ENCODE measurements at places on chromosomes 1 and 21. TPM values are rescaled to one million over a fixed set of nuclear protein-coding genes. Genes with fewer than 3 reads are reported as not detected.

Gene RGS16
- total RNA-seq, result 17.5 TPM

Gene AKR7A3
- 0.34 TPM for total RNA-seq

Gene SAMD13
- total RNA-seq, result 1.7 TPM

Gene NAV1
- total RNA-seq, result 11.0 TPM

Gene ATP6V1G3
- total RNA-seq, result not detected

Gene AK4
- 5.4 TPM for total RNA-seq

Gene TRIM17
- total RNA-seq, result not detected

Gene MNDA
- 1.8 TPM for total RNA-seq

Gene S100A8
- total RNA-seq, result 32.1 TPM

Gene TNNI3K
- 0.84 TPM for total RNA-seq

Gene NBPF14
- total RNA-seq, result 9.7 TPM

DNA sequence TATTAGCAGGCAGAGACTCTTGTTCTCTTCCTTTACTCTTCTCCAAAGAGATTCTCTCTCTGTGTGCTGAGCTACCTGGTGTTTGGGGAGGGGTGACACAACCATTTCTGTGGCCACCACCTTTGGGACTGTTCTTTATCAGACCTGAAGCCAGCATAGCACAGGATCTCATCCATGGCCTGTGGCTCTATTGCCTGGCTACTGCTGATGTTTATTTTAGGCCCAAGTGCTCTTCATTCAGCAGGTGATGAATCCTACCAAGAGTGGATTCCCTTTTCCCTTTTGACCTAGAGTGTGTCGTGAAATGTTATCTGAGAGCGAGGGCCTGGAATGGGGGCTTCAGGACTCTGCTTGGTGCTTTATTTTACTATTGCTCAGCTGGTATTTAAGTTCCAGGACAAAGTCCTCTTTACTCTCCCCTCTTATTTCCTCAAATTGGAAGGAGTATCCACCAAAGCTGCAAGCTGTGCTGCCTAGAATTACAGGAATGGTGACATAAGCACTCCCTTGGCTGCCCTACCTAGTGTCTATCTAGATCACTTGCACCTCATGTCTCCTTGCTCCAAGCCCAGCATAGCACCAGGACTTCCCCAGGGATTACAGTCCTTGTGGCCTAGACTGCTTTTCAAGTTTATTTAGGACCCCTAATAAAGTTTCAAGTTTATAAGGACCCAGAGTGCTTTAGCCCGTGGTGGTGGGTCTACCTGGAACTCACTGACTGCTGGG is 94.7 kb upstream of the GPR52 start:
- no peak for DNase-seq
- H3K4me1 ChIP-seq, result no peaks in the 10 kb centered on the region
- H3K27ac ChIP-seq, result no peak overlapping the region
- H3K4me3 ChIP-seq, result no peak overlapping the region
- no peaks in the 10 kb centered on the region for H3K36me3 ChIP-seq
- H3K27me3 ChIP-seq, result no peaks in the 10 kb centered on the region

- H3K4me1 ChIP-seq, result no peaks in the 10 kb centered on the region
- H3K36me3 ChIP-seq, result no peaks in the 10 kb centered on the region
- H3K4me3 ChIP-seq, result no peak overlapping the region
- H3K27ac ChIP-seq, result no peak overlapping the region
- peaks cover 44% of the 10 kb centered on the region for H3K27me3 ChIP-seq
- peak; percentile 8 for DNase-seq
Measured at GRCh38 chr21:45454060-45454925, 49.3 kb downstream of the COL18A1 start.

DNA sequence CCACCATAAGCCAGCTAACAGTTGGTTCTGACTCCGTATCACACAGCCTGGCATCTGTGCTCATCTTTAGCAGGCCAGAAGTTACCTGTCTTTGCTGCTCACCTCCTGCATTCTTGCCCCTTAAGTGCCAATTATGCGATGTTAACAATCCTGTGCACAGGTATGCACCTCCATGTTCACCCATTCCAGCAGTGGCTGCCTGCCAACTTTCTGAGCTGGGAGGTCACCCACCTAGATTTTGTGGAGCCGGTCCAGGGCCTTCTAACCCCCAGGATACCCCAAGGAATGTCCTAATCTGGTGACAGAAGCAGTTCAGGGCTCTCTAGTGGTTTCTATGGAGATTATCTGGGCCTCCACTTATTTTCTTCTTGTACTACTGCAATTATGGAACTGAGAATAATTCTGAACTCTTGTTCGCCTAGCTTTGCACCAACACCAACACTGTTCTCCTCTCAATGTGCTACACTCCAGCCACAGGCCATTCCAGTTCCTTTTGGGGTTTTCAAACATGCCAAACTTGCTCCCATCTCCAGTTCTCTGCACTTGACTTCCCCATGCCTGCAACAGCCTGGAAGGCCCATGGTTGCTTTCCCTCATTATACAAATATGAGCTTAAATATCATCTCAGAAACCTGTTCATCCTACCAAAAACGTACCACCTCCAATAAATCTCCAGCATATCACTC is 9.0 kb downstream of the BCAR3 start:
- peaks cover 5% of the 10 kb centered on the region for H3K36me3 ChIP-seq
- DNase-seq, result no peak
- peaks cover 50% of the 10 kb centered on the region for H3K4me1 ChIP-seq

DNA sequence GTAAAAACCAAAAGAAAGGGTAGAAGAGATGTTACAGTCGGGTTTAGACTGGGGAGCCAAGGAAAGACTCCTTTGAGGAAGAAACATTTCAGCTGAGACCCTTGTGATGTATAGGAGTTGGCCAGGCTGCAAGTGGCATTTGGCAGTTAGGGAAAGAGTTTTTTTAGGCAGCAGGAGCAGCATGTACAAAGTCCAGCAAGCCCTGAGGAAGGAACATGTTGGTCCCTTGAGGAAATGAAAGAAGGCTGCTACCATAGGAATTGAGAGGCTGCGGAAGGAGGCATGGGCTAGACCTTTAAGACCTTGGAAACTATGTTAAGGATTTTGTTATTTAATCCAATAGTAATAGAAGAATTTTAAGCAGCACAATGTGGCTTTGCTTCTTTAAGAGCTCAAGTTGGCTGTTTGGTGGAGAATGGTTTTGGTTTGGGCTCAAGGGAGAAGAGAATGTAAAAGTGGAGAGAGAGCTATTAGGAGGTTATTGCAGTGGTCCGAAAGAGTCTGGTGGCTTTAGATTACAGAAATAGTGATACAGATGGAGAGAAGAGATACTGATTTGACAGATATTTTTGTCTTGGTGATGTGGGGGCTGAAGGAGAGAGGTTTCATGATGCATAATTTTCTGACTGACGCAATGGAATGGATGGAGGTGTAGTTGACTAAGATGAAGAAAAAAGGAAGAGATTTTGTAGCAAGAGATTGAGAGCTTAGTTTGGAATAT is 26.6 kb downstream of the SMAP2 start:
- H3K27me3 ChIP-seq, result no peaks in the 10 kb centered on the region
- H3K4me1 ChIP-seq, result no peaks in the 10 kb centered on the region
- H3K36me3 ChIP-seq, result no peaks in the 10 kb centered on the region
- DNase-seq, result no peak
- peak overlapping the region; percentile 19 for H3K4me3 ChIP-seq
- no peak overlapping the region for H3K27ac ChIP-seq

- DNase-seq, result no peak
- no peaks in the 10 kb centered on the region for H3K4me1 ChIP-seq
- no peaks in the 10 kb centered on the region for H3K27me3 ChIP-seq
- no peak overlapping the region for H3K4me3 ChIP-seq
- no peak overlapping the region for H3K27ac ChIP-seq
- H3K36me3 ChIP-seq, result no peaks in the 10 kb centered on the region
Measured at GRCh38 chr1:42392255-42392654, 11.7 kb downstream of the RIMKLA start.

DNA sequence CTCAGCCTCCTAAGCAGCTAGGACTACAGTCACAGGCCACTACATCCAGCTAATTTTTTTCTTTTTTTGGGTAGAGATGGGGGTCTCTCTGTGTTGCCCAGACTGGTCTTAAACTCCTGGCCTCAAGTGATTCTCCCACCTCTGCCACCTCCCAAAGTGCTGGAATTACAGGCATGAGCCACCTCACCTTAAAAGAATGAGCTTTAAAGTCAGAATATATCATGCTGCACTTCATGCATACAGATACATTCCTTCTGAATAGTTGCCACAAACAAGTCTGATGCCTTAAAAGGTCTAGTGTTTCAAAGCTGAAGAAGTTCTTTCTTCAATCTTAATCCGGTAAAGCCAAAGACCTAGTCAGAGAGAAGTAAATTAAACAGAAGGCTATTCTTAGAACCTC is 23.8 kb upstream of the CPLANE2 start:
- H3K36me3 ChIP-seq, result no peaks in the 10 kb centered on the region
- no peaks in the 10 kb centered on the region for H3K27me3 ChIP-seq
- DNase-seq, result no peak
- no peak overlapping the region for H3K27ac ChIP-seq

DNA sequence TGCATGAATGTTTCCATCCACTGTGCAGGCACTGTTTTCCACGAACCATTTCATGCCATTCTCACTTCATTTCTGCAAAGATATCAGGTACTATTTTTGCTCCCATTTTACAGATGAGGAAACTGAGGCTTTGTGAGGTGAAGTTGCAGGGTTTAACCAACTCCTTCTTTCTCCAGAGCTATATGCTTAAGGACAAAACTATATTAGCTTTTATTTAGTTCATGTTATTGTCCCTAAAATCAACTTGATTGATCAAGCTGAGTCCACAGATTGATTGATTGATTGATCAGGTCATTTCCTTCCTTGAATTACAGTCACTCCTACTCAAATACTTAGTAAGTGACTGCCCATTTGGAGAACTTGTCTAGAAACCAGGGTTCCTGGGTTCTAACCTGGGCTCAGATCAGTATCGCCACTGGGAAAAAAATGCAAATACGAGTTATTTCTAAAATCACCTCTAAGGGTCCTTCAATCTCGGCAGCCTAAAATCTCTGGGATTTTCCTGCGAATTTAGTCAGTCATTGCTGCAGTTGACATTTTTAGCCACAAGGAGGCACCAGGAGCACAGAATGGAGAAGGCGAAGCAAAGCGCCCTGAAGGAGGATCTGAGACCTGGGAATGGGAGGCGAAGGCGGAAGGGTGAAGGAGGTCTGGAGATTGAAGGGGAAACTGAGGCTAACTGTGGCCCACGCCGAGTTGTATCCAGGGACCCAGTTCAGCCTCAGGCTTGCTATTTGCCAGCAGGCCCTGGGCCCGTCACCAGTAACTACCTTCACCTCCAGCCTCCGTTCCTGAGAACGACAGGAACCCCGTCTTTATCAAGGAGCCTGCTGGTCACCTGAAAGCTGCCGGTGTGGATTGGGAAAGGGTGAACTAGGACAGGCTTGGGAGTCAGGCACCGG is 14.3 kb upstream of the MUL1 start:
- no peaks in the 10 kb centered on the region for H3K27me3 ChIP-seq
- no peak overlapping the region for H3K27ac ChIP-seq
- peaks cover 3% of the 10 kb centered on the region for H3K4me1 ChIP-seq
- DNase-seq, result peak; percentile 53

DNA sequence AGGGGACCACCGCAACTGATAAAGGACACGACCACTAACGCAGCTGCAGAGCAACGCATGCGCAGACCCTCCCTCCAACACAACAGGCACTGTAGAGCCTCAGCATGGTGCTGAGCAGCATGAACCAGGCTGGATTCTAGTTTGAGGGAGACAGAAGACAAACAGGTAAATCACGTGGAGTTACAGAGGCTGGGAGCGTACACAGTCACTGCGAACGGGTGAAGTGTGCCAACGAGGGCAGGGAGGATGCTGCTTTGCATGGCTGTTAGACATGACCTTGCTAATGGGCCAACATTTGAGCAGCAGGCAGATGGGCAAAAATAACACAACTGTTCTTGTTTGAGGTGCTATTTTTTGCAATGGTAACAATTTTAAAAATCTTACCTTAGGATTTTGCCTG is 55.2 kb upstream of the NADK start:
- DNase-seq, result no peak
- H3K4me1 ChIP-seq, result no peaks in the 10 kb centered on the region
- H3K27ac ChIP-seq, result no peak overlapping the region
- H3K36me3 ChIP-seq, result no peaks in the 10 kb centered on the region
- no peaks in the 10 kb centered on the region for H3K27me3 ChIP-seq
- no peak overlapping the region for H3K4me3 ChIP-seq

DNA sequence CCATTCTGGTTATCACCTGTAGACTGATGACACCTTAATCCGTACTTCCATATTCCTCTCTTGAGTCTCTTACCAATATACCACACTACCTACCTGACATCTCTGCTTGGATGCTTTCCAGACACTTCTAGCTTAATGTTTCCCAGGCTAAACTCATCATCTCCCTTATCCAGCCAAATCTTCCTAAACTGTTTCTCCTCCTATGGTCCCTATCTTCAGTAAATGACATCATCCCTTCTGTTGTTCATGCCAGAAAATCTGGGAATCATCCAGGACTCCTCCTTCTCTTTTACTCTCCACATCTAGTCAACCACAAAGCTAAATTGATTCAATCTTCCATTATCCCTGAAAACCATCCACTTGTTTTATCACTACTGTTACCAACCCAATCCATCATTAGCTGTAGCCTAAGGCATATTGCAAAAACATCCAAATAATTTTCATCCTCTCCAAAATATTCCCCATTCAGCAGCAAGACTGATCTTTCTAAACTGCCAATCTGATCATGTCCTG is 464.1 kb upstream of the BEND5 start:
- DNase-seq, result no peak
- H3K27me3 ChIP-seq, result no peaks in the 10 kb centered on the region
- H3K27ac ChIP-seq, result no peak overlapping the region
- H3K4me1 ChIP-seq, result no peaks in the 10 kb centered on the region
- H3K4me3 ChIP-seq, result no peak overlapping the region
- no peaks in the 10 kb centered on the region for H3K36me3 ChIP-seq

DNA sequence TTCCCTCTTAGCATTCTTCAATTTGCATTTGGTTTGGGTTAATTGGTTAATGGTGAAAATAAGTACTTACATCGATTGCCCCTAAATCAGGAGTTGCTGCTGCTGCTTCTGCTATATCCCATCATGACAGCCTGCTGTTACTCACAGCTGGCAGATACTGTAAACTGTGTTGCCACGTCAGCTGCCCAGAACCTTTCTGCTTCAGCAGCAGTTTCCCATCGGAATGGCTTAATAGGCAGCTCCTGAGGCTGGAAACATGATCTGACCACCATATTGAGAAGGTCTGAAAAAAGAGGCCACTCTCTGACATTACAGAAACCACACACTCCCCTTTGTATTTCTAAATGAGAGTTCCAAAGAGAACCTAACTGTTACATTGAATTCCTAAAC is 14.3 kb upstream of the SEC16B start:
- H3K27me3 ChIP-seq, result no peaks in the 10 kb centered on the region
- no peaks in the 10 kb centered on the region for H3K36me3 ChIP-seq
- no peaks in the 10 kb centered on the region for H3K4me1 ChIP-seq
- peak overlapping the region; percentile 11 for H3K27ac ChIP-seq

- H3K36me3 ChIP-seq, result no peaks in the 10 kb centered on the region
- no peaks in the 10 kb centered on the region for H3K4me1 ChIP-seq
- no peak for DNase-seq
- no peak overlapping the region for H3K27ac ChIP-seq
- peaks cover 45% of the 10 kb centered on the region for H3K27me3 ChIP-seq
Measured at GRCh38 chr21:32957545-32957944, 68.2 kb upstream of the OLIG2 start.

GRCh38 chr1:25484096-25484495 is 53.4 kb downstream of the MACO1 start:
- H3K36me3 ChIP-seq, result peaks cover 3% of the 10 kb centered on the region
- peak overlapping the region; percentile 70 for H3K27ac ChIP-seq
- H3K4me1 ChIP-seq, result peaks cover 48% of the 10 kb centered on the region
- no peaks in the 10 kb centered on the region for H3K27me3 ChIP-seq
- H3K4me3 ChIP-seq, result peak overlapping the region; percentile 27
- DNase-seq, result peak; percentile 88
